Hematopoietic multipotent progenitor cell (in vitro differentiated cells): ENCODE measurements at places on chromosomes 1 and 21. TPM values are rescaled to one million over a fixed set of nuclear protein-coding genes. Genes with fewer than 3 reads are reported as not detected.

- no peak for DNase-seq
These were observed 45.2 kb downstream of the SLC44A3 start for GRCh38 chr1:94865360-94865759.

DNA sequence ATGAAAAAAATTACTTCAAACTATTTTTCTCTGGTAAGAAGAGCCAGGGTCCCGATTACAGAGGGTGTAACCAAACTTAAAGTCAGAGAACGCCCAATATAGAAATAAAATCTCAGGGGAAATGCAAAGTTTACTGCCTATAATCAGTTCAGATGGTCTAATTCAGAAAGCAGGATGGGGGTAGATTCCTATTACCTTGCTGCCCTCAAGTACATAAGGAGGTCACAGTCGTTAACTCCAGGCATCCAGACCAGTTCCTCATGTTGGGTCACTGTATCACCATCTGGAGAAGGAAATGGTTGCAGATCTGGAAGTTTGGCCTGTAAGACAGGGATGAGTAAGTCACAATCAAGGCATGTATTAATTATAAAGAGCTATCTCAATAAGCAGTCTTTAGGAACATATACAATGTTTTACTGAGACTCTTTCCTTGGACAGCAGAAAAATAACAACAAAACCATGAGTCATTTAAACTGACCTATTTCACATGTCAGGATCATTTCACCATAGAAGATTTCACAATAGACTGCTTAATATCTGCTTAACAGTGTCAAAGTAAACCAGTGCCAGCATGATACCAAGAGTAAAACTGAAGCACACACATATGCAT, 179.4 kb downstream of the SLC45A1 start:
- DNase-seq, result no peak

DNA sequence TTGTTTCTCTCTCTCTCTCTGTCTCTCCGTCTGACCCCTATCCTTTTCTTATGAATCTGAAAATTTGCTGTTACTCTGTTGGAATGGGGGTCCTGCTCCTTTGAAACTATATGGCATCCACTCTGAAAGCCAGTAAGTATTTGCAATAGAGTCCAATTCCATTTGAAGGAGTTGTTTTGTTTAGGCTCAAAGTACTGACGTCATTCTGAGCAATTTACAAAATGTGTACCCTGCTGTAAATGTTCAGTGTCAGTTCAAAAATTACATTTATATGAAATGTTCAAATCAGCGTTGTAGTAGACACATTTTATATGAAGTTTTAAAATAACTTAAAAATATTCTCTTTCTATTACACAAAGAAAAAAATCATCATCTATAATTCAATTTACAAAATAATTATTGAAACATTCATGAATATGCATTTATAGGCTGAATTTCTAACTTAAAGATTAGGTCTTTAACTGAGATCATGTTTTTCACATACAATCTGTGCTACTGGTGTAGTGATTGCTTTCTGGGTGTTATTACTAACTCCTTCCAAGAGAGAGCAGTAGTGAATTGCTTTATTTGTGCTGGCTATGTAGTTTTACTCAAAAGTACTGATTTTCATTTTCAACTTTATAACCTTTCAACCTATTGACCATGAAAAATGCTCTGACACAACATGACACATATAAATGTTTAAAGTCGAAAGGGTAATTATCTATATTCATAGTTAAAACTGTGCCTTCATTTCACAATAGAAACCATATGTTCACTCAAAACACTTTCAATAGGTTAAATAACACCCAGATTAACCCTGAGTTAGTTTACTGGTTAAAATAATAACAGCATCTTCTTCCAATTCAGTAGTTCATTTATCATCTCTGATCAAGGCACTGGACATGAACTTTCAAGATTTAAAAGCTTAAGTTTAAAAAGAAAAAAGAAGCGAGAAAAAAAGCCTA, 253.1 kb upstream of the ADGRL4 start:
- DNase-seq, result no peak

GRCh38 chr1:43659212-43660166, 9.5 kb downstream of the KDM4A start:
- DNase-seq, result no peak

- DNase-seq, result no peak
These were observed 842 bp upstream of the SPRR2A start for GRCh38 chr1:153058154-153058553.

DNA sequence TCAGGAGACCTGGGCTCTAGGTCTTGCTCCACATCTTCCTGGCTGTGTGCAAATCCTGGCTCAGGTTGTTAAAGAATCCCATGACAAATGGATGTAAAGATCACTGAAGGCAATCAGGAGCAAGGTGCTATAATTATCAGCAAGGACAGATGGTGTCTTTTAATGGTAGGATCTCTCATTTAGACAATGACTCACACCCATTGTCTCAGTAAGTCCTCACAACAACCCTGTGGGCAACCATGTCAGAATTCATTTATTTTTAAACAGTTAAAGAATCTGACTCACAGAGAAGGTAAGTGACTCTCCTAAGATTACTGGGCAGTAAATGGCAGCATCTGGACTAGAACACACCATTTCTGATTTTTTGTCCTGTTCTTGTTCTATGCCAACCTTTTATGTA, 32.8 kb downstream of the RNASEL start:
- no peak for DNase-seq

DNA sequence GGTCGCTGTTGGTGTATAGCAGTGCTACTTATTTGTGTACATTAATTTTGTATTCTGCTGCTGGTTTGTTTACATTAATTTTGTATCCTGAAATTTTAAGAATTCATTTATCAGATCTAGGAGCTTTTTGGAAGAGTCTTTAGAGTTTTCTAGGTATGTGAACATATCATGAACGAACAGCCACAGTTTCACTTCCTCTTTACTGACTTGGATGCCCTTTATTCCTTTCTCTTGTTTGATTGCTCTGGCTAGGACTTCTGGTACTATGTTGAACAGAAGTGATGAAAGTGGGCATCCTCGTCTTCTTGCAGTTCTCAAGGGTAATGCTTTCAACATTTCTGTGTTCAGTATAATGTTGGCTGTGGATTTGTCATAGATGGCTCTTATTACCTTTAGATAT, 1757.9 kb downstream of the BRINP3 start:
- no peak for DNase-seq

- DNase-seq, result no peak
These were observed 40.9 kb downstream of the CYP4A11 start for GRCh38 chr1:46900401-46900800.

UTS2 gene
- total RNA-seq, result not detected

- no peak for DNase-seq
These were observed 96.8 kb upstream of the C21orf91 start for GRCh38 chr21:17915976-17916375.

DNA sequence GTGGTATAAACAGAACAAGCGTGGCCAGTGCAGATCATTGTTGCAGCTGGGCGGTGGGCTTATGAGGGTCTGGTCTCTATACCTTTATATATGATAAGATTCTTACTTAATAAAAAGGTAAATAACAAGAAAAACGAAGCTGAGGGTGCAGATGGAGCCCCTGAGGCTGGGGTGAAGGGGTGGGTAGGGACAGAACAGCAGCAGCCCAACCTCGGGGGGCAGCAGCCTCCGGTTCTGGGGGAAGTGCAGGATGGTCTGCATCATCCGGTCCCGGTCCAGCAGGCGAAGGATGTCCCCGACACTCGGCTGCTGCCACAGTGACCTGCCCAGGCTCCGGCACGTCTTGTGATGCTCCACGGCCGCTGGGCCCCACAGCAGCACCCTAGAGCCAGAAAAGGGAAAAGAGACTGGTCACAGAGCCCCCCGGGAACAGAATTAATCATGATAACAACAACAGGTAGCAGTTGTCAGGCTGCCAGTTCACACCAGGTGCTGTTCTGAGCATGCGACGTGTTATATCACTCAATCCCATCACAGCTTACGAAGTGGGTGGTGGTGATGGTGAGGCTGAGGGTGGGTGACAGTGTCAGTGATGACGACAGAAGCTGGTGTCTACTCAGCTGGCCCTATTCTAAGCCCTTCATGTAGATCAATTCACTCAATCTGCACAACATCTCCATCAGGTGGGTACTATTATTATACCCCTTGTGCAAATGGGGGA, 35.5 kb downstream of the MRAP start:
- DNase-seq, result no peak

TNNI3K gene
- total RNA-seq, result 1.3 TPM

C1QA gene
- 0.27 TPM for total RNA-seq

GRCh38 chr21:43775795-43776430, at the start of gene CSTB:
TSS of gene CSTB (minus strand) at chr21:43776308. CDS start at chr21:43776269, 39 bp downstream.
- DNase-seq, result peak; percentile 80

DNA sequence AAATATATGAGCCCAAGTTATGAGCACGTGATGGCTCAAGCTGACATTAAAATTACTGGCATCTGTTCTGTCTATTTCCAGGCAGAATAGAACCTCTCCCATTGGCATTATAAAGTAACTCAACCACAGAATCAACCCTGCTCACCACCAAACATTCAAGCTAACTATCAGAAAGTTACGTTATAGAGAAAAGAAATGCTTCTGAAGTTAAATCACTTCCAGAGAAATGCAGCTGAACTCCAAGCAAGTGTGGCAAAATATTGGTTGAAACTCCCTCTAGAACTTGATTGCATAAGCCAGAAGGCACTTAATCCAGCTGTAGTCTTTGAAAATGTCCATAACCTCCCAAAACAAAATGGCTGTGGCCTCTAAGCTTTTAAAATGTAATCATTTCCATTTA, 36.2 kb upstream of the UBE2U start:
- DNase-seq, result no peak

GRCh38 chr1:208154679-208155642, 89.2 kb downstream of the PLXNA2 start:
- no peak for DNase-seq

- peak; percentile 69 for DNase-seq
These were observed 49.7 kb downstream of the MDM4 start for GRCh38 chr1:204565617-204566582.

LZIC gene
- 9.4 TPM for total RNA-seq

FRRS1 gene
- 4.3 TPM for total RNA-seq

SPRR2E gene
- not detected for total RNA-seq

OR10J1 gene
- under 0.01 TPM for total RNA-seq

DNA sequence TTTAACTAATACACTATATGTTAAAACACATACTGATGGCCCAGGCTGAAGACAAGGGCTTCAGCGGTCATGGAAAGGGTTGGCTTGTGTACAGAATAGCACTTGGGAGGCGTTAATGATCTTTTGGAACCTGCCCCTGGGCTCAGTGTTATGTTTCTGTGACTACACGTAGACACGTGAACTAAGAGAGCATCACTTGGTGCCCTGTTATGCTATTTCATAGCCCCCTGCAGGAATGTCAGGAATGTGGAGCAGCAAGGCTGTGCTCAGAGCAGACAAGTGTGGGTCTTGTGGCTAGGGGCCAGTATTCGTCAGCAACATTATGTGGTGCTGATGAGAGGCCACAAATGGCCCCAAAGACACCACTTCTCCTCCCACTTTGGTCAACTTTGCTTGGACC, 132.4 kb downstream of the MAP3K21 start:
- no peak for DNase-seq

DNA sequence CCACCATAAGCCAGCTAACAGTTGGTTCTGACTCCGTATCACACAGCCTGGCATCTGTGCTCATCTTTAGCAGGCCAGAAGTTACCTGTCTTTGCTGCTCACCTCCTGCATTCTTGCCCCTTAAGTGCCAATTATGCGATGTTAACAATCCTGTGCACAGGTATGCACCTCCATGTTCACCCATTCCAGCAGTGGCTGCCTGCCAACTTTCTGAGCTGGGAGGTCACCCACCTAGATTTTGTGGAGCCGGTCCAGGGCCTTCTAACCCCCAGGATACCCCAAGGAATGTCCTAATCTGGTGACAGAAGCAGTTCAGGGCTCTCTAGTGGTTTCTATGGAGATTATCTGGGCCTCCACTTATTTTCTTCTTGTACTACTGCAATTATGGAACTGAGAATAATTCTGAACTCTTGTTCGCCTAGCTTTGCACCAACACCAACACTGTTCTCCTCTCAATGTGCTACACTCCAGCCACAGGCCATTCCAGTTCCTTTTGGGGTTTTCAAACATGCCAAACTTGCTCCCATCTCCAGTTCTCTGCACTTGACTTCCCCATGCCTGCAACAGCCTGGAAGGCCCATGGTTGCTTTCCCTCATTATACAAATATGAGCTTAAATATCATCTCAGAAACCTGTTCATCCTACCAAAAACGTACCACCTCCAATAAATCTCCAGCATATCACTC, 9.0 kb downstream of the BCAR3 start:
- DNase-seq, result no peak

GRCh38 chr1:79193211-79194079, 186.9 kb upstream of the ADGRL4 start:
- peak; percentile 84 for DNase-seq

DNA sequence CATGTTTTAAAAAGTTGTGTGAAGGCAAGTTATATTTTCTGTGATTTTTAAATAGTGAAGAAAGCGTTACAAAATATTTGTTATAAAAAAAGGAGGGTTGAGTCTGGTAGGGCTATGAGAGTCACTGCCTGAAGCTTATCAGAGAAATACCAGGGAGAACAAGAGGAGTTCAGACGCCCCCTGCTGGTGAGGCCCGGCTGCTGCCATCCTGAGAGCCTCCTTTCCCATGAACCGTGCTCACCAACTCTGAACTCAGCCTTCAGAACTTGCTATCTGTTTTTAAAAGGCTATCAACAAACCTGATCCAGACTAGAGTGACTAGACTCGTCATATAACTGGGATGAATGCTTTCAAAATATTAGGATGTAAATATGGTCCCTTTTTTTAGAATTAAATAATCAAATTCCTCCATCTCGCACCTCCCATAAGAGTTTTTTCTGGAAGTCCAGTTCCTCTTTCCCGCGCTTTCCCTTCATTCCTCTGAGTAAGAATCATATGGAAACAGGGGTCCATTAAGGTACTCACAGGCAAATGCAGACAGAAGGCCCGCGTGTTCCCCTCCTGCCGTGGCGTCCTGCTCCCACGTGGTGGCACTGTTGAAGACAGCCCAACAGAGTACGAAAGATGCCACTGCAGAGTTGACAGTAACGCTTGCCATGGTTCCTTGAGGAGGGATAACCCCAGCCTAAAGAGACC, 26.2 kb upstream of the SPATA6 start:
- DNase-seq, result peak; percentile 60

GRCh38 chr1:31800674-31800967, 15.2 kb downstream of the SPOCD1 start:
- DNase-seq, result no peak

GRCh38 chr1:38360807-38361206, 314.2 kb upstream of the POU3F1 start:
- DNase-seq, result no peak

- no peak for DNase-seq
These were observed 218.8 kb downstream of the RPS6KC1 start for GRCh38 chr1:213269829-213270228.

- DNase-seq, result no peak
These were observed 1.1 kb upstream of the TTC39A start for GRCh38 chr1:51331206-51332100.

DNA sequence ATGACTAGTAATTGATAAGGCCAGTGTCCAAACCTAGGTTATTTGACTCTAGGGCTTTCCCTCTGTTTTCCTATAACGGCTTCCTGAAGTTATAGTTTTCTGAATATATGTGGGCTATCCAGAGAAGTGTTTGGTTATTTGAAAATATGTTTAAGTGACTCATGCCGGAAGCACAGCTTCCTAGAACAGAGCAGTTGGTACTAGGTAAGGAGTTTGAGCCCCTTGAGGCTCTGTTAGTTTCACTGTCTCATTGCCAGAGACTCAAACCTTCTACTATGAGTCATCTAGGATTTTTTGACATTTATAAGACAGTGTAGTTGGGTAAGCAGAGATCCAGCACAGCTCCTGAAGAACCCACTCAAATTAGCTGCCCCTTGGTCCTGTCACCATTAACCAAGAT, 27.1 kb upstream of the LEPR start:
- DNase-seq, result no peak

SHISA4 gene
- 0.81 TPM for total RNA-seq

- no peak for DNase-seq
These were observed 60.8 kb downstream of the TSEN15 start for GRCh38 chr1:184112176-184112948.
